ENCODE measurements at places on chromosomes 5 and 9.

GRCh38 chr9:6414247-6414641, 1.2 kb downstream of the UHRF2 start:
- DNase-seq = no peak

DNA sequence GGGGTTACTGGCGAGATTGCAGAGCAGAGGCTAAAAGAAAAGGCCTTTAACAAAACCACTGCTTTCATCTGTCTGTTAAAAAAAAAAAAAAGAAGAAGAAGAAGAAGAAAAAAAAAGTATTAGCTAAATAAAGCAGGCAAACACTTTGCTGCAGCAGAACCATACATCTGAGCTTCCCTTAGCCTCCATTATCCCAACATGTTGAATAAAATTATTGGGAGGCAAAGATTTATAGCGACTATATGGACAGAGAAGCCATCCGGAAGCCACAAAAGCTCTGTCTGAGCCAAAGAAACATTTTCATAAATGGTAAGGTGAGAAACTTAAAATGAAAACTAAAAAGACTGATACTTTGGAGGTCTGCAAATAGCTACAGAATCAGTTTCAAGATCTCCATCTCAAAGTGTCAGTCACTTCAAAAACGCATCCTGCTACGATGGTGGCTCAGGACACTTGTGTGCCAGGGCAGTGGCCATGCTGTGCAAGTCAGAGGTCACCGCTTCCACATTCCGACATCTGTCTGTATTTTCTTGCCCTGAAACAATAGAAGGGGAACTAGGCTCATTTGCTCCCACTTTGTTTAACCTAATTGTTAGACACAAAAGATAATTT, 9.6 kb downstream of the EFNA5 start:
- DNase-seq = no peak

- DNase-seq = no peak
These were observed 1032.6 kb downstream of the CDH12 start for GRCh38 chr5:21820527-21820926.

DNA sequence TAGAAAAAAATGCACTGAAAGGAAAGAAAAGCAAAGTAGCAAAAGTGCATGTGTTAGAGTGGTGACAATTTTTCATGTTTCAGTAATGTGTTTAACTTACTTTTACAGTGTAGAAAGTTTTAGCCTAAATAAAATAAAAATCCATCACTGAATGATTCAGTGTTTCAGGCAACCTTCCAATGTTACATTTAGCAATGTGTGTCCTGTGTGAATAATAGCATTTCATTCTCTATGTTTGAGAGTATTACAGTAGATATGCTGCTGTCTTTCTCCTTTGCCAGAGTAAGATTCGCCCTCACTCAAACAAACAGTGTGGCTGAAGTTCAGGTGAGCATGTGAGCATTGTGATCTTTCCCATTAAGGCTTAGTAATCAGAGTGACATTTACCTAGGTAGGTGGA, 171.1 kb downstream of the TARS1 start:
- DNase-seq = no peak

DNA sequence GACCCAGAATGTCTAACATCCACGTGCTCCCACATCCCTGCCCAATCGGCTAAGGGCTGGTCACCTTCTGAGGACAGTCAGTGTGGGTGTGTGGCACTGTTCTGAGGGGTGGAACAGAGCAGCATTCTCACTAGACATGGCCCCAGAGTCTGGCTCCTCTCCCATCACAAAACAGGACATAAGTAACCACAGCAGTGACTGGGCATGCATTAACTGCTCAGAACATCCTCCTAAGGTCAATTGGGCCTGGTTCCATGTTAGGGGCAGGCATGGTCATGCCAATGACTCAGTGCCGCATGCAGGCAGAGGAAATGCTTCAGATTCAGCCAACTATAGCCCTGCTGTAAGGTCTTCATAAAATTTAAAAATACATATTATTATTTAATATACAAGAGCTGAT, 12.9 kb downstream of the MACROH2A1 start:
- no peak for DNase-seq

DNA sequence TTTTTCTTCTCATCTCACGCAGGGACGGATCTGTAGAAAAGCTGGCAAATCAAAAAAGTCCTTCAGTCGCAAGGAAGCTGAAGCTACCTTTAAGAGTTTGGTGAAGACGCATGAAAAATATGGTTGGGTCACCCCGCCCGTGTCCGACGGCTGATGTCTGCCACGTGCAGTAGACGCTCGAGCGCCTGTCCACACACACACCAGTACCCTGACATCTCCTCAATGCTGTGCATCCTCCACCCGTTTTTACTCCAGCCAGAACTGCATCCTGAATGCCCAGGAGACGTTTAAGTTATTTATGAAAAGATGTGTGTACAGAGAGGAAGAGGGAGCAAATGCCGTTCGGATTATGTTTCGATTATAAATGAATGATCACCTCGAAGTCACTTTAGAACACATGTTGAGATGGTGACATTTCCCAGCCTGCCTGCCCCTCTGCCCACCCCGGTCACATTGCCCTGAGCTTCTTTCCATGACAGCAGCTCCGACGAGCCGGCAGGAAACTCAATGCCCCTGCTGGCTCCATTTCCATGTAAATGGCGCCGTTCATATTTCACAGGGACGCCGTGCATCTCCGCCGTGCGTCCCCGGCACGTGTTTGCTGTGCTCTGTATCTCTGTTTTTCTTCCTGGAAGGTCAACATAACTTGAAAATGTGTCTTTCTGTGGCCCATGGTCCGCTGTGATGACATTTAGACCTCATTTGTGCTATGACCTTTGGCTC, 42.7 kb downstream of the UBE2QL1 start:
- DNase-seq = no peak

DNA sequence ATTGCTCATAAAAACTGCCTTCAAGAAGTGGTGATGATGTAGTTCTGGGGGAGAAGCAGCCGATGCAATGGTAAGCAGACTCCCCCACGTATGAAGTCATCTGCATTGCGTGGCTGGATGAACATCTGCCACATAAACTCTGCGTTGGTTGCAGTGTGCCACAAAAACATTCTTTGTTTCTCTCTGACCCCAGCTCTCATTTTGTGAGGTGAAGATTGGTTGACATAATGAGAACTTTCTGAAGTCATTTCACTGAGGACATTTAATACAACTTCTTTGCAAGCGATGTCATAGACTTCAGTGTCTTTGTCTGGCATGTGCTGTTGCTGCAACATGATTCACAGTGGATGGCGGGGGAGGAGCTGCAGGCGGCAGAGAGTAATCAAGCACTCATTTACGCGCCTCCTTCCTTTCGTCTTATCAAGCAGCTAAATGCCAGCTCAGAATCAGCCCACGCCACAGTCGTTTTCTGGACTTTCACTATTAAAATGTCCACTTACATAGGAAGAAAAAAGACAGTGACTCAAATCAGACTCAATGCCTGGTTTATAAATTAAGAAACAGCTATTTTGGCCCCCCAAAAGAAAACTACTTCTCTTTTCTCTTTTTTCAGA, 91.5 kb upstream of the NFIL3 start:
- no peak for DNase-seq

DNA sequence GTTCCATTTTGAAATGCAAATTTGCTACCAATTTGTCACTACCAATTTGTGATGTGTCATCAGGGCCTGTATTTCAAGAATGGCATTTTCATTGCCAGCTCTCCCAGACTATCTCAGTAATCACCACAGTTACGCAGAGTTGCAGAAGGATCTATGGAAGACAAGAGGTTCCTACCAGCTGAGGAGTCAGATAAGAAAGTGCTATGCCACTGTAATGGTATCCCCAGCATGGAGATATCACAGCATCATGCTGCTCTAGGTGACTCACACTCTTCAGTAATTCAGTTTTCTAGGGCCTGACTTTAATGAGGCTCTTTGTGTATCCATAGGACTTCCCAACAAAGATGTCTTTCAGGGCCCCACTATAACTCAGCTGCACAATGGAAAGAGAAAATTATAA, 490.3 kb downstream of the ARHGEF28 start:
- no peak for DNase-seq

DNA sequence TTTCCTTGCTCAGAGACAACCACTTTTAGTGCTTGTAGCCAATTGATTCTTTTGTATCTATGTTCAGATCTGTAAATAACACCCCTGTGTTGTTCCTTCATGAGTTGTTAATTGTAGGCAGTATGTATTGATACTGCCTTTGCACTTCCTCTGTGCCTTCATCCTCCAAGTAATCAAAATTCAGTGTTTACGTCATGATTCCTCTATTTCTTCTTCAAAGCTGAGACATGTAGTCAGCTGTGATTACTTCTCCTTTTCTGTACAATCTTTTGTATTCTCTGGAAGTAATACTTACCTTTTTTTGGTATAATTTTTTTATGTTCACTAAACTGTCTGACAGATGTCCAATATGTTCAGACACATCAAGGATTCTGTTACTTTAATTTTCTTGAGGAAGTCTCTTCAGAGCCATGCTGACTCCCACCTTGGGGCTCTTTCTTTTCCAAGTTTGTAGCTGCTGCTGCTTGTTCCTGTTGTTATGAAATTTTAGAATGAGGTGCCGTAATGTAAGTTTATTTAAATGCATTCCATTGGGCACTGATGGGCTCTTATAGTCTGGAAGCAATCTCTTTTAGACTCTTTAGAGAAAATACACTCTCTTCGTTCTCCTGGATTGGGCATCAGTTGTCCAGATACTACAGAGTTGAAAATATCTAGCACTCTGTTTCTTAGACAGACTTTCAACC, 30.5 kb upstream of the LRRC70 start:
- DNase-seq = no peak

DNA sequence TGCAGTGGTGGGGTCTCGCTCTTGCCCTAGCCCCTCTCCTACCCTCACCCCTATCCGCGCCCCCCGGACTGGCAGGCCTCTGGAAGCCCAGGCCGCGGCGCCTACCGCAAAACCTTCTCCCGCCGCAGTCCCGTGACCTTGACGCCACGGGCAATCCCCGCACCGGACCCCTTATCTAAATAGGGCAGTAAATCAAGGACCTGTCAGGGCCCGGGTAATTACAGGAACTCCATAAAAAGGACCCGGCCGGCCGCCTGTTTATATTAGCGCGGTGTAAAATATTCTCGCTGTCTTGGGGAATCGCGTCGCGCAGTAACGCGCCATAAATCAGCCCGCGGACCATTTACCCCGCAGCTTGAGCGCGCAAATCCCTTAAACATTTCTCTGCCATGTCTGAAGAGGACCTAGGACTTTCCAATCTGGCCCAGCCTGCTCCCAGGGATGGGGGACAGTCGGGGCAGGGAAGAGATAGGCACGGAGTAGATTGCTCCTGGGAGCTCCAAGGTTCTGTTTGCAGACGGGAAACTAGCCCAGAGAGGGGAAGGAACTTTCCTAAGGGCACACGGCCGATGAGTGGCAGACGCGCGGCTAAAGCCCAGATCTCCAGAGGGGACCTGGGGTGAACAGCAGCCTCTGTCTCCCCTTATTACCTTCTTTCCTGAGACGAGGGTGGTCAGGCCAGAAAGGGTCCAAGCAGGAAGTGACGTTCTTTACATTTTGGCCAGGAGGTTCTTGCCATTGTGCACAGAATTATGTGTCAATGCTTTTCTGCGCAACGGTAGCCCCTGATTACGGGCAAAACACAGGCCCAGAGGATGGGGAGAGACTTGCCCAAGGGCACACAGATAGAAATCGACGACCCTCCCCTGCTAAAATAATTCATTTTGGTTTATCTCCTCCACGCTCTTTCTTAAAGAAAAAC, 4.8 kb upstream of the HAND1 start:
- DNase-seq = no peak

DNA sequence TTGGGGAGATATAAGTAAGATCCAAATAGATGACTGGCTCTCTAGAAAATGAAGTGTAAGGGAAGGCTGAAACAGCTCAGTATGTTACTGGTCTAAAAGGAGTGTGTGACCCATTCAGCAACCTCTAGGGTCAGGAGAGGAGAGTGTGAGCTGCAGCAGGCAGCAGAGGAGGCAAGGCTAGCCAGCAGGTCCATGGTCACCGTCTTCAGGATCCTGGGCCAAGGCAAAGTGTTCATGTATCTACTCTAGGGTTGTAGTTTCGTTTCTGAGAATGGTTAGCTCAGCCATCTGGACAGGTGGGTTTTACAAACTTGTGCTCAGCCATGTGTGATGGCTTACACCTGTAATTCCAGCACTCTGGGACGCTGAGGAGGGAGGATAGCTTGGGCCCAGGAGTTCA, 13.7 kb downstream of the MYO10 start:
- DNase-seq = no peak

- no peak for DNase-seq
These were observed 61.5 kb downstream of the FXN start for GRCh38 chr9:69097064-69097463.

DNA sequence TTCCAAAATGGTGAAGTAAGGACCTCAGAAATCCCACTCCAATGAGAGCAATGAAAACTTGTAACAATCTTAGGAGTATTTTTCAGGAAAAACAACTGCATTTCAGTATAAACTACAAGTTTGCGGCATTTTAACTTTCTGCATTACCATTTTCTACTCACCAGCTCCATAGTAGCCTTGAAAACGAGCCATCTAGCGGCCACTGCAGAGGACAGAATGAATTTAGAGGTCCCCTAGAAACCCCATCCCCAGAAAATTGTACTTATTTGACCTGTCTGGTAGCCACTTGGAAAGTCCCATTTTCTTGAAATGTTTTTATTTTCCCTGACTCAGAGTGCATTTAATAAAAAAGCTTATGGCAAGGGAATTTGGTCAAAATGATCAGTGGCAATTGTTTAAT, 205.4 kb upstream of the ITGA1 start:
- DNase-seq = no peak

- no peak for DNase-seq
These were observed 6.4 kb upstream of the DCTN4 start for GRCh38 chr5:150765011-150765798.

GRCh38 chr5:54440456-54440893, 15.0 kb upstream of the HSPB3 start:
- no peak for DNase-seq

- no peak for DNase-seq
These were observed 391.2 kb downstream of the RAB3C start for GRCh38 chr5:58974083-58974482.

- DNase-seq = no peak
These were observed 14.0 kb downstream of the TGFBR1 start for GRCh38 chr9:99118782-99119466.

GRCh38 chr9:93975262-93975661, 20.1 kb upstream of the BARX1 start:
- no peak for DNase-seq

Data from activated naive CD4-positive, alpha-beta T cell (primary cell).